ENCODE measurements at places on chromosomes 16 and 17.

DNA sequence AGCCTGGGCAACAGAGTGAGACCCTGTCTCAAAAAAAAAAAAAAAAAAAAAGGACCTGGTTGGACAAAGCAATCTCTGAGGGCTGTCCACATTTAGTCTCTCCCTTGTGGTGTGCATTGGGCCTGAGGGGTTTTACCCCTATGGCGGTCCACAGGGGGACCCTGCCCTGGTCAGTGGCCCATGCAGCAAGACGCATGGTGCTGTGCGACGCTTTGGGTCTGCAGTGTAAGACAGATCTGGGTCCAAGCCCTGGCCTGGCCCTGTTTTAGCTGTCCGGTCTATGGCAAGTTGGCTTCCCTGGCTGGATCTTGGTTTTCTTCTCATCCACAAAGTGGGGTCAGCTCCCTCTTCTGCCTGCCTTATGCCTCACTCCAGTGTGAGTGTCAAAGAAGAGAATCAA, 123.2 kb upstream of the NLRP1 start:
- DNase-seq: no peak

- no peak for DNase-seq
Observed at GRCh38 chr17:49646391-49647255, 31.3 kb downstream of the SPOP start.

GRCh38 chr17:1203111-1203966, 23.6 kb upstream of the ABR start:
- peak; percentile 46 for DNase-seq

DNA sequence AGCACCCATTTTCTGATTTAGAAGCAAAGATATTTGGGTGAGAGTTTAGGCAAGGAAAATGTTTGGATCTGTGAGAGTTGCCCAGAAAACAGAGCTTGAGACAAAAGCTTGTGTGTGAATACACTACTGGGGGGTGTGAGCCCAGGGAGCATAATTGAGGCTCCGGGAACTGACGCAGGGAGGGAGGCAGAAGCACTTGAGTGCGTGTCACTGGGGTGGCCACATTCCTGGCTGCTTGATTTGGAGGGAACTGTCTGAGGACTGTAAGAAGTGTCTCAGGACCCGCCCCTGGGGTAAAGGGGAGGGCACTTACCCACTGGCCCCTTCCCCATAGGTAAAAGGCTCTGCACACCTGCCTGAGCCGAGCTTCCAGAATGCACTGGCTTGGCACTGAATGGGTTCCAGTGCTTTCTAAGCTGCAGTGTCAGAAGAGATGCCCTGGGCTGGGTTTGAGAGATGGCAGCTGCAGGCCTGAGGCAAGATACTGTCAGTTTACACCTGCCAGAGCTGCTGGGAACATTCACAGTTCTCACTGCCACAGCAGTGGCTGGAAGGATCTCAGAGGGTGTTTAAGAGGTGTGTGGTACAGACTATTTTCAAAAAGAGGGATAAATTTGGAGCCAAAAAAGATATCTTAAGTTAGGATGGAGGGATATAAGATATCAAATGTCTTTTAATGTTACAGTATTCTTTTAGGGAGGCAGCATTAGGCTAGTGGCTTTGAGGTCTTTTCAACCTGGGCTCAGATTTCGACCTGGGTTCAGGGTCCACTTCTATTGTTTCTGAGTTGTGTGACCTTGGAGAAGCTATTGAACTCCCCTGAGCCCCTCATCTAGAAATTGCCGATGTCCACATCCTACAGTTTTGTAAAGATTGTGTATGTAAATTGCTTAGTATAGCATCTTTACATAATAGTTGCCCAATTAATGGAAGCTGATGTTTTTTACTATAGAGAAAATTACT, 6.9 kb upstream of the TEX2 start:
- no peak for DNase-seq

GRCh38 chr16:87484487-87485331, 8.1 kb downstream of the ZCCHC14 start:
- DNase-seq: no peak

All from stimulated activated CD8-positive, alpha-beta memory T cell treated with anti-CD3 and anti-CD28 coated beads, Interleukin-7, amount 100 ng/mL, for 4 hours (primary cell).